ENCODE measurements at places on chromosomes 5 and 9.
A peak's percentile ranks its signal among the peaks of the same experiment; 100 is the strongest.

DNA sequence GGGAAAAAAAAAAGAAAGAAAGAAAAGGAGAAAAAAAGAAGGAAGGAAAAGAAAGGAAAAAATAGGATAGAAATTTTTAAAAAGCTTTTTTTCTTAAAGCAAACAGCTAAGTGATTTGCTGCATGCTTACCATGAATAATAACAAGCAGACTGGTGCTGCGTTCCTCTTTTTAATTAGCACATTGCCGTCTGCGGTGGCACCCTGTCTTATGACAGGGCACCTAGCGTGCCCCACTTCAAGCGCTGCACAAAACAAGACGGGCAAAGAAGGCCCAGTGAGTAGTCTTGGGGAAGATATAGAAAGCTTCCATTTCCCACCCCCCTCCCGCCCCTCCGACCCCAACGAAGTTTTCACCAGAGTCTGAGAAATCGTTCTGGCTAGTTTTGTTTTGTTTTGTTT lies 513.9 kb downstream of the ZNF608 start:
- DNase-seq: no peak

GRCh38 chr5:180077594-180078284 lies 6.2 kb upstream of the RNF130 start:
- DNase-seq: no peak

DNA sequence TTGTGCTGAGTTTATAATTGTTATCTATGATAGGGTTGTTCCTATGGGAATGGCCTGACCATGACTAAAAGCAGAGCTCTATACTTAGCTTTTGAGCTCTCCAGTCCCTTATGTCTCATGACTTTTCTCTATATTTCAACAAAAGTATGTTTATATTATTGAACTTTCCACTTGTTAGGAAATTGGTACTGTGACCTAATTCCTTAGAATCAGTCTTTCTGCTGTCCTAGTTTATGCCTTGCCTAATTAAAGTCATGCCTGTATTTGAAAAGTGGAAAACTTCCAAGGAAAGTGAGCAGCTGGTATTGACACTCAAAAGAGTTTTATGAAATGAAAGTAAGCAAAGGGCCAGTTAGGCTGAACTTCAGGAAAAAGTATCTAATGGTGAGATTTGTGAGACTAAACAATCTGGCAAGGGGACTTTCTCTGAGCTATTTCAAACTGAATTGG lies 68.6 kb downstream of the XRCC4 start:
- DNase-seq: no peak

DNA sequence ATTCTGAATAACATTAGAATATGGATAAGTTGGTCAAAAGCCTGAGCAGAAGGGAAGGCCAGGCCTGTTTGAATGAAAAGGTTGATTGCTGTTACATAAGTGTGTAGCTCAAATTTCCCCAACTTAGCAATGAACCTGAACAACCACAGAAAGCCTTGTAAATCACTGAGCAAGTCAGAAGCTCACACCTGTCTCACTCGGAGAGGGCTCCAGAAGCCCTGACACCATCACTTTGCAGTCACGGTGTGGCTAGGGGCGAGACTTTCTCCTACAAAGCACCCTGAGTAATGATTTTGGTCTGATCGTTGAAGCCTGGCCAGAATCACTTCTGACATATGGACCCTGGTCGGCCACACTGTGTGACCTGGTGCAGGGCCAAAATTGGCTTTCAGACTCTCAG lies 62.0 kb downstream of the MTX3 start:
- no peak for DNase-seq

DNA sequence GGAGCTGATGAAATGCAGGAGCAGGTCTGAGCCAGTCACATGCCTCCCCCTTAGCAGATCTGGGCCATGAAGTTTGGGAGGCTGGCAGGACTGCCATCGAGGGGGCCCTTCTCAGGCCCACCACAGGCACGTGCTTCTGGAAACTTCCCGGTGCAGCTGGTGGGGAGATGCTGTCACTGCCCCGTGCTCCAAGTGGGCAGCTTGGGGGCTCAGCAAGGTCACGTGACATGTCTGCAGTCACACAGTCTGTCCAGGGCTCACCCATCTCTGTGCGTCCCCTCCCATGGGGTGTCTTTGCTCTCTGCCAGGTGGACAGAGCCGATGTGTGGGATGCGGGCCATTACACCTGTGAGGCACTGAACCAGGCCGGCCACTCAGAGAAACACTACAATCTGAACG lies 79.4 kb upstream of the ASS1 start:
- DNase-seq: no peak

DNA sequence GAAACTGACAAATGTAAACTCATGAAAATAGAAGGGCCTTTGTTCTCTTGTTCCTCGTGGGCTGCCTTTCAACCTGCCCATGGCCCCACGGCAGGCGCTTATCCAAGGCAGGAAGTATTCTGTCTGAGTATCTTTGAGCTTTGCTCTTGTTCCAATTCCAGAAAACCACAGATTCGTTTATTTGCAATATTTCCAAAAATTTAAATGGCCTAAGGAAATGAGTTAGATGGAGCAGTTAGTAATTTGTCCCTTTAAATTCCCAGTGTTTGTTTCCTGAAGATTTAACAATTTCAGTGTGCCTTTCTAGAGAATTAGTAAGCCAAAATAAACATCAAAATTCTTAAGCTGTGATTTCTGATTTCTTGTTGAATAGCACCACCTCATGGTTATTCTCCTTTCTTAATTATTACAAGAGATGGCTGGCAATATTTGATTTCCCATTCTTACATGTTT lies 299.4 kb upstream of the RASA1 start:
- DNase-seq: peak; percentile 55

GRCh38 chr9:117643288-117643654 lies 60.9 kb upstream of the TLR4 start:
- DNase-seq: no peak

- DNase-seq: peak; percentile 17
These were observed 15.2 kb upstream of the LHX3 start for GRCh38 chr9:136220017-136220729.

GRCh38 chr9:78298046-78298765 lies 1.3 kb downstream of the PSAT1 start:
- no peak for DNase-seq

- peak; percentile 80 for DNase-seq
These were observed 13.0 kb downstream of the SLC25A25 start for GRCh38 chr9:128081056-128081455.

DNA sequence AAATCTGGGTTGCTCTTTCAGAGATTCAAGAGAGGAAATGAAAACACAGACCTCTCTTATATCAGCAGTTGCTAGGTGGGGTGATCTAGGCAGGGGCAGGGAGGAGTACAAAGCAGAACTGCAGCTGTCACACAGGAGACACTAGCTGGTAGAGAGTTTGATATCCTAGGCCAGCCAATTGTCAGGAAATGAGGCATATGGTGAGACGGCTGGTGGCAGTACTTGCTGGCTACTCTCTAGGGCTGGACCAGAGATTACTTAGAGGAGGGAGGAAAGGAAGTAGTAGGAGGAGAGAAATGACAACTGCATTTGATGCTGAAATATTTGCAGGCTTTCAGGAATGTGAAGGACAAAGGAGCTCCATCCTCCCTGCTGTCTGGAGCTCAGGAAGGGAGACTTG lies 113.8 kb downstream of the TRIM32 start:
- no peak for DNase-seq

- no peak for DNase-seq
These were observed 8.4 kb upstream of the GOLPH3 start for GRCh38 chr5:32182463-32183063.

GRCh38 chr9:105496826-105497225 lies 49.0 kb downstream of the FSD1L start:
- DNase-seq: no peak

GRCh38 chr9:124863371-124863871 lies 1.5 kb downstream of the ARPC5L start:
- DNase-seq: no peak

GRCh38 chr5:163978897-163979296 lies 473.5 kb downstream of the MAT2B start:
- no peak for DNase-seq

- no peak for DNase-seq
These were observed 595 bp upstream of the GRHPR start for GRCh38 chr9:37421914-37422288.

DNA sequence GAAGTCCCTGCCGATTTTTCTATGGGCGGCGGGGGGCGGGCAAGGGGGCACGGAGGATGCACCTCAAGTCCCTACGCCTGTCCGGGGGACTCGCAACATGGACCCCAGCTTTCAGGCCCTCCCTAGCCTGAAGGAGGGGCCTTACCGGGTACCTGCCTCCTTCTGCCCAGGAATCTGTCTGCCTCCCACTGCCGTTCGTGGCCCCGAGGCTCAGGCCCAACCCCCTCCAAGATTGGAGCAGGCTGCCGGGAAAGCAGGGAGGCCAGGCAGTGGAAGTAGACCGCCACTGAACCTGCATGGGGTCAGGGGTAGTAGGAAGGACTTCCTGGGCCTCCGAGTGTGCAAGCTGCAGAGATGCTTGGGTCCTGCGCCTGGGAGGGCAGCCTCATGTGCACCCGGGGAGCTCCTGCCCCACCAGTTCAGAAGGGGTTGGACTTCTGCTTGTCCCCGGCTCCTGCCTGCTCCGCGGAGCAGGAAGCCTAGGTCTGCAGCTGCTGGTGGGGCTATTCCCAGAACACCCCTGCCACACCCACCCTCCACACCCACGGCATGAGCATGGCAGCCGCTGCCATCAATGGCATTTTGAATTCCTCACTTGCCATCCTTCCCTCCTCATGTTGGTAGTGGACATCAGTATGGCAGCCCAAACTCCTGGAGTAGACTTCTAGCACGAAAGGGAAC lies 1312.7 kb upstream of the ACO1 start:
- DNase-seq: no peak

DNA sequence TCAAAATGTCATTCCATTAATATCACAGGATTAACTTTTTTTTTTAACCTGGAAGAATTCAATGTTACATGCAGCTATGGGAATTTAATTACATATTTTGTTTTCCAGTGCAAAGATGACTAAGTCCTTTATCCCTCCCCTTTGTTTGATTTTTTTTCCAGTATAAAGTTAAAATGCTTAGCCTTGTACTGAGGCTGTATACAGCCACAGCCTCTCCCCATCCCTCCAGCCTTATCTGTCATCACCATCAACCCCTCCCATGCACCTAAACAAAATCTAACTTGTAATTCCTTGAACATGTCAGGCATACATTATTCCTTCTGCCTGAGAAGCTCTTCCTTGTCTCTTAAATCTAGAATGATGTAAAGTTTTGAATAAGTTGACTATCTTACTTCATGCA lies 20.6 kb downstream of the PCA3 start:
- DNase-seq: no peak

DNA sequence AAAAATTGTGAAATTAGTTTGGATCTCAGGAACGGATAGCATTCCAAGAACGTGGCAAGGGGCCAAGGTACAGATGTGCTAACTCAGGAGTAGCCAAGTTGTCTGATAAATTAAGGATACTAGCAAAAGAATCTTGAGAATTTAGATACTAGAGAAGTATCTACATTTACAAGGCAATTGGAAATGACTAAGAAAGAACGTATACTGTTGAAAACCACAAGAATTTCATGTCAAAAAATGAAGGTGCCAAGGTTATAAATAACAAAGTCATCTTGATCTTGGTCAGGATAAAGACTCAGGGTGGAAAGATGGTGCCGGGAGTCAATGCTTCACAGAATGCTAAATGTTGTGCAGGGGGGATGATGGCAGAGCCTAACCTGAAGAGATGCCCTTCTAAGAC lies 19.2 kb downstream of the CAPSL start:
- DNase-seq: peak; percentile 98

DNA sequence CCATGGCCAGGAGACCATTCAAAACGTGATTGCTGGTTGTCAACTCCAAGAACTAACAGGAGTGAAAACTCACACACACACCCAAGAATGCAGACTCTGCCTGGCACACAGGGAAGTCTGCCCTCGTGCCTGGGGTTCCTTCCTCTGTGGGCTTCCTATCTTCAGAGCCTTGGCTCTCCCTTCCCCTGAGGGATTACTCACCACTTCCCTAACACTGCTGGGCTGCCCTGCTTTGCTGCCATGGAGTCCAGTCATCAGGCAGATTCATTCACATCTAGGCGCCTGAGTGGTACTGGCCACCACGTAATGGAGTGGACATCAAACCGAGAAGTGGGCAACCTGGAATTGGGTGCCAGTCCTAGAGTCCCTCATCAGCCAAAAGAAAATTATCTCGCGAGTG lies 76.4 kb upstream of the PRSS3 start:
- no peak for DNase-seq

- no peak for DNase-seq
These were observed 9.1 kb downstream of the MAN1B1 start for GRCh38 chr9:137095664-137096517.

- no peak for DNase-seq
These were observed 229.8 kb downstream of the BNC2 start for GRCh38 chr9:16640649-16641048.

DNA sequence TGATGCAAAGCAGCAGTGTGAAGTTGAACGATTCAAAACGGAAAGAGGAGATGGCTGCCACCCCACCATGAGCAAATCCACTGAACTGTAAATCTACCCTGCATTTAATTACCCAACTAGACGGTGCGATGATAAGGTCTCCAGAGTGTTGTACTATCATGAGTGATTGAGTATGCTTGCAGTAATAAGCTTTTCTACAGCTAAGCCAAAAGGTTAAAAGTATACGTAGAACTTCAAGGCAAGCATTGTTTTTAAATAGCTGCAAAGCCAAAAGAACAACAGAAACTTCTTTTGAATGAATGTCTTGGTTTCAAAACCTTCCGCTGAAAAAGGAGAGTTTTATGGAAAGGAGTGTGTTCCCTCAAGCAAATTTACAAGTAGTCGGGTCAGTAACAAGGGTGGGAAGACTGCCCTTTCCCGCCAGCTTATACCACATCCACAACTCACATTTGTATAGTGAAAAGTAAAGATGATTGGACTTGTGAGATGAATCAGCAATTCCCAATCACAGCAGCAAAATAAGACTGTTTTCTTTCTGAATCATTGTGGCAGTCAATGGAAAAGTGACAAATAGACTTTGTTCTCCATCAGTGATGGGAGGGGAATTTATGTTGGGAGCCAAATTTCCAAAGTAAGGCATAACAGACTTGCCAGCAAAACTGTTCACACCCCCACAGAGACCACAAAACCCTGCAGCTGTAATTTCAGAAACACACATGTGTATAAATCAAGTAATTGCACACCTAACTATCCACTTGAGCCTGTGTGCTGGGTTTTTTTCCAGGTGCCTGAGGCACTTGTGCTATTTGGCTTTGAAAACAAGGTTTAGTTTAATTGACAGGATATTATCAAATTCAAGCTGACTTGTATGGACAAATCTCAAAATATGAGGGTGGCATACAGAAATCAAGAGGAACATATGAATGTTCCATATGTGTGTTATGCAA lies 407.7 kb upstream of the GRAMD2B start:
- DNase-seq: peak; percentile 47

DNA sequence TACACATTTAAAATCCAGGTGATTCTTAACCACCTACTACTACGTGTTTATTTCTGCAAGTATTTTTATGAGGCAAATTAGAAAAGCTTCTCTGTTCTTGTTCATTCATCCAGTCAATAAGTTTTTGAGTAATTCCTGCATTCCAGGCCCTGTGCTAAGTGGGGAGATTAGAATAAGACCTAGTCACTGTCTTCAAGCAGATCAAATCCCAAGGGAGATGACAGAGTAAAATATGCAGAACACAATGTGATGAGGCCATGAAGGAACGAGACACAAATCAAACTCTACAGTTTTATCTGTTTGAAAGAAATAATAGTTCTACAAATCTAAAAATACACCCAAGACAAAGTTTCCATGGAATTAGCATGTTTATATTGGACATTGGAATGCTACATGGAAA lies 158.8 kb downstream of the CEP120 start:
- peak; percentile 19 for DNase-seq

- DNase-seq: no peak
These were observed 76.4 kb upstream of the ARAP3 start for GRCh38 chr5:141758310-141758998.

Data from fibroblast of skin of right quadriceps (primary cell).